CD4-positive, alpha-beta T cell treated with Interleukin-1 beta for 1 hour (primary cell): ENCODE measurements at places on chromosomes 11 and 22.

- DNase-seq: no peak
Observed at GRCh38 chr11:102583141-102583873, 41.8 kb downstream of the MMP20 start.

GRCh38 chr11:62546244-62546928, at the start of gene AHNAK:
Gene AHNAK (minus strand): TSS chr11:62546806. CDS start chr11:62536098, 10,708 bp downstream.
- DNase-seq: peak; percentile 85

GRCh38 chr11:47982616-47983015, 2.3 kb downstream of the PTPRJ start:
- DNase-seq: no peak

GRCh38 chr11:119728211-119728626, 781 bp downstream of the NECTIN1 start:
- no peak for DNase-seq

DNA sequence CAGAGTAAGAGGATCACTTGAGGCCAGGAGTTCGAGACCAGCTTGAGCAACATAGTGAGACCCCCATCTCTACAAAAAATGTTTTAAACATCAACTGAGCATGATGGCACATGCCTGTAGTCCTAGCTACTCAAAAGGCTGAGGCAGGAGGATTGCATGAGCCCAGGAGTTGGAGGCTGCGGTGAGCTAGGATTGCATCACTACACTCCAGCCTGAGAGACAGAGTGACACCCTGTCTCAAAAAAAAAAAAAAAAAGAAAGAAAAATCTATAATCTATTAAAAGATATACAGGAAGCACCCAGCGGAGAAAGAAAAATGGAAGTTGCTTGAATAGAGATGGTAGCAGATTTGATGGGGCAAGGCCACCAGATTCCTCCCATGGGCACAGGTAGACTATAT, 61.8 kb downstream of the FAM83F start:
- DNase-seq: no peak

- DNase-seq: no peak
Observed at GRCh38 chr11:59226396-59226795, 13.7 kb upstream of the MPEG1 start.

DNA sequence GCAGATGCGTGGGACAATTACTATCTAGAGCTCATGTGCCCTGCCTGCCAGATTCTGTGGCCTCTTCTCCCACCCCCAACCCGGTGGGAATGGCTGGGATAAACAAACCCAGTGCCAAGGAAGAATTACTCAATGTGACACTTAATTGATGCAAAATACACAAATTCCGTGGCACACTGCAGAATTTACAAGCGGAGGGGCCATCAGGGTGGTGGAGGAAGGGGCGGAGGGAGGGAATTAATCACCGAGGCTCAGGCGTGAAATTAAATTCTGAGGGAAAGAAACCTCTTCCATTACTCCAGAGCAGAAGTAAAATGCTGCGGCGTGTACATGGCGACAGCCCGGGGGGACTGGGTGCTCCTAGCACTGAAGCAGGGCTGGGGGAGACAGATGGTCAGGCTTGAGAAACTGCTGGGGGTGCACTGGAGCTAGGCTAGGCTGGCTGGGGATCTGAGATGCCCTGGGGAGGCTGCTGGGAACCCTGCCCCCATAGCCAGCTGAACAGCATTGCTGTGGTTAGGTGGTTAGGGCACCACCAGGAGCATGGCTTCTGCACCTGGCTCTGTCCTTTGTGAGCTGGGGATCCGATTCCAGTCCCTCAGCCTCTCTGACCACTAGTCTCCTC, 200.6 kb downstream of the CEP164 start:
- no peak for DNase-seq

- DNase-seq: peak; percentile 64
Observed at GRCh38 chr11:124670732-124671131, 2.8 kb downstream of the SIAE start.

- DNase-seq: no peak
Observed at GRCh38 chr22:42326801-42327200, 56.3 kb upstream of the TCF20 start.

DNA sequence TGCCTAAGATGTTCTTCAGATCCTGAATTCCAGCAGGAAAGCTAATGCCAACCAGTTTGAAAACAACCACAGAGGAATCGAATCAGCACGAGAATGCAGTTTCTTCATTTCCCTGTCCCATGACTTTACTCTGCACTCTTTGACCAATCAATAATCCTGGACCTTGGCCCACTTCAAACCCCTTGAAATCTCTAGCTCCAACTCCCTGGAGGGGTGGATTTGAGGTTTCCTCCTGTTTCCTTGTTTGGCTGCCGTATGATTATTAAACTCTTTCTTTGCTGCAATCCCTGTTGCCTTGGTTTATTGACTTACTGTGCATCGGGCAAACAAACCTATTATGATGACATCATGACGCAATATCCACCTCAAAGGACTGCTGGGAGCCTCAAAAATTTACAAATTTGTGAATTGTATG, 109.3 kb downstream of the FBXO7 start:
- DNase-seq: no peak

DNA sequence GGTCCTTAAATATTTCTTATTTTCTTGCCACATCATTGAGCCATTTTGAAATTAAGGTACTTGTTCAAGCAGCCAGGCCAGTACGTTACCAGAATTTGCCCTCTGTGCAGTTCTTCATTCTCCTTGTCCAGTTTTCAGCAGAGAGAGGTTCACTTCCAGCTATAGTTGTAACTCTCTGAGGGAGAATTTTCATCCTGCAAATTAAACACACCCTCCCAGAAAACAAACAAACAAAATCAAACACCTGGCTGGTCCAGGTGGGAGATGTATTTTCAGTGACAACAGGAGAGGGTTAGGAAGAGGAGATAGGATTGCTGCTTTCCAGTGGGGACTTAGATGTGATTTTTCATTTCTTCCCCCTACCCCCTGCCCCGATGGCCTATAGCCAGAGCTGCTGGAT, 45.0 kb downstream of the LHFPL7 start:
- DNase-seq: no peak

DNA sequence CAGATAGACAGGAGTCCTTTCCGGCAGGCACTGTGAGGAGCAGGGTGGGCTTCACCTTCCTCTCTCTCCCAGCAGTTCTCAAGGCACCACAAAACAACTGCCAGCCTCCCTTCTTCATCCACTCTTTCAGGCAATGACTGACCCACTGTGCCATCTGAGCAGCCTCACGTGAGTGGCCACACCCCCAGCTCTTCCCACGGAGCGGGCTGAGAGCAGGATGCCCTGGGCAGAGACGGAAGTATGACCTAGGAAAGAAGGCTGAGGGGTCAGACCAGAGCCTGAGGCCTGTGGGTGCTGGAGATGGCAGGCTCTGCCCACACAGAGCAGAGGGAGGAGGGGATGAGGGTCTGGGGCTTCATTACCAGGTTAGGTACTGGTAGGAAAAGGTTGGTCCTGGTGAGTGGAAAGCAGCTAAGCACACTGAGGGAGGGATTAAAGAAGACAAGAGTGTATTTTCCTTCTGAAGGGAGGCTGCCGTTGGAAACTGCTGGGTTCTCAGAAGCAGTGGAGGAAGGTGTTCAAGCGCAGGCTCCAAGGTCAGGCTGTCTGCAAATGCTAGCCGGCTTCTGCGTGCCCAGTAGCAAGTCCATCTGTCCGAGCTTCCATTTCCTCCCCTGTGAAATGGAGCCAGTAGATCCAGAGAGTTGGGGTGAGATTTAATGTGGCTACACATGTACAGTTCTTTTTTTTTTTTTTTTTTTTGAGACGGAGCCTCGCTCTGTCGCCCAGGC, 4.6 kb downstream of the NLRP6 start:
- DNase-seq: no peak

DNA sequence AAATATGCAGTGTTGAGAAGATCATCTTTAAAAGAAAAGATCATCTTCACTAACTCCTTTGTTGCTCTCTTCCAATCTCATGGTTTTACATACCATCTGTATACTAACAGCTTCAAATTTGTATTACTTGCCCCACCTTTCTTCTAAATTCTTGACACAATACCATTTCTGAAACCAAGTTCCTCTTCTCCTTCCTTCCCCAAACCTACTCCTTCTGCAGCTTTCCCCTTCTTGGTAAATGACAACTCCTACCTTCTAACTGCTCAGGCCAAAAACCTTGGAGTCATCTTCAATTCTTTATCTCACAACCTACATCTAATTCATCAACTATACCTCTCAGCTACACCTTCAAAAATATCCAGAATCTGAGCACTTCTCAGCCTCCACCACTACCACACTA, 9.3 kb downstream of the PRCP start:
- DNase-seq: no peak

DNA sequence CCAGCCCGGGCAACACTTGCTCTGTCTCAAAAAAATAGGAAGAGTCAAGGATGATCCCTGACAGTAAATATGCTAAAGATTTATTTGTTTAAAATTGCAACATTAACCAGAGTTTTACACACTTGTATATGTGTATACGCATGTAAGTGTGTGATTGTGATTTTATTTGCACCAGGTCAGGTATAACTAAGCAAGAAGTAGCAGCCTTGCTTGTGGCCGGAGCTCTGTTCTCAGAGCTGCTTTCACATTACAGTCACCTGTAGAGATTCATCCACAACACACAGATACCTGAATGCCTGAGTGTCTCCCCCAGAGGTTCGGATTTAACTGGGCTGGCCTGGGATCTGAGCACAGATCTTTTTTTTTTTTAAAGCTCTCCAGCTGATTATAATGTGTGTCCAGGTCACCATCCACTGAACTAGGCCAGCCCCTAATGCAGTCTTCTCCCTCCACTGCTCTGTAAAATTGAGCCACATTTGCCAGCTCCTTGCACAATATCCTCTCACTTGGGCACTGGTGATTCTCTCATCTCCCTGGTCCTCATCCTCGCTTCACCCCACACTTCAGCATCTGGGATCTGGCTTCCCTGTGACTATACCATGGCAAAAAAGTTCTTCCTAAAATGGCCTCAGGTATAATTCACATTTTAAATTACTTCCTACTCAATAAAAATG, 48.3 kb downstream of the LIF start:
- no peak for DNase-seq

- no peak for DNase-seq
Observed at GRCh38 chr22:33300165-33300564, 242.0 kb upstream of the SYN3 start.

- DNase-seq: no peak
Observed at GRCh38 chr11:27649800-27650199, 50.5 kb downstream of the BDNF start.
